ENCODE measurements at places on chromosomes 13 and 19.

DNA sequence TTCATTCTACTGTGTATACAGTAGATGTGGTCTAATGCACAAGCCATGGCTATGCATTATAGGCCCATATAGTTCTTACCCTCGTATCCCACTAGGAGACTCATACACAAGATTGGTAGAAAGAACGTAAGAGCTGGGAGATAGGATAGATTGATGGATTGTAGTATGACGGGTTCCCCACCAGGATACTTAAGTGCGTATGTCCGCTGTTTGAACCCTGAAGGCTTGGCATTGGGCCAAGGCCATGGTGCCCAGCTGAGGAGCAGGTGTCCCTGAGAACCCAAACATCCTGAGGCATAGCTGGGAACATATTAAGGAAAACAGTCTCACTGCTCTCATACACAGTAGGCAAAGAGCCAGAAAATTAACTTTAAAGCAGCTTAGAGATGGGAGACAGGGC is 617.5 kb upstream of the KLF12 start:
- no peak for DNase-seq

GRCh38 chr19:3270902-3271301 is 46.4 kb downstream of the CELF5 start:
- DNase-seq: peak; percentile 15

GRCh38 chr19:16386619-16387240 is 62.1 kb downstream of the KLF2 start:
- no peak for DNase-seq

DNA sequence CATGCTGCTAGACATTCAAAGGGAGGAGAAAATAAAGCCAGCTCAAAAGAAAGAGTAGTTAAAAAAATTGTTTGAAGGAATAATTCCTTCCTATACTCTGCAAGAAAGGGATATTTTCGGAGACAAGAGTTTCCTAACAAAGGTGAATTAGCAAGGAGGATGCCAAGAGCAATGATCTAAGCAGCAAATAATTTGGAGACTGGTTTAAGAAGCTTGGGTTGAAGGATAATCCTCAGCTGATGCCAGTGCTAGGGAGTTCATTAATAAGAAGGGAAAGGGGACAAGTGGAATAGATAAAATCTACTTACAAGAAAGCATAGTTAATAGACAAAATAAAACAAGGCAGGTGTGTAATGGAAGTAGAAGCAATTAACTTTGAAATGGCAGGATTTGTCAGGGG is 372.3 kb downstream of the NDFIP2 start:
- no peak for DNase-seq

DNA sequence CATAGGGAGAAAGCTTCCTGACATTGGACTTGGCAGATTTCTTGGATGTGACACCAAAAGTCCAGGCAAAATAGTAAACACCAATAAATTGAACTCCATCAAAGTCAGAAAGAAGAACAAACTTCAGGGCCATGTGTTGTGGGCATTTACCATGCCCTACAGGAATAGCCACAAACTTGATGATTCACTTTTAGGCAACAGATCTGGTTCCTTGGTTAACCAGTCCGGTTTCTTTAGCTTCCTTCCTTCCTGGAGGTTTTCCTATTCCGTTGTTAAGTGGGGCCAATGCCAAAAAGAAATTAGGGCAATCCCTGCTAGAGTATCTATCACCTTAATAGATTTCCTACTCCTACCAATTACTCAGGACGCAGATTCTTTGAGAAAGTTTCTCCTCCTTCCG is 25.2 kb downstream of the IGFL1 start:
- DNase-seq: no peak

DNA sequence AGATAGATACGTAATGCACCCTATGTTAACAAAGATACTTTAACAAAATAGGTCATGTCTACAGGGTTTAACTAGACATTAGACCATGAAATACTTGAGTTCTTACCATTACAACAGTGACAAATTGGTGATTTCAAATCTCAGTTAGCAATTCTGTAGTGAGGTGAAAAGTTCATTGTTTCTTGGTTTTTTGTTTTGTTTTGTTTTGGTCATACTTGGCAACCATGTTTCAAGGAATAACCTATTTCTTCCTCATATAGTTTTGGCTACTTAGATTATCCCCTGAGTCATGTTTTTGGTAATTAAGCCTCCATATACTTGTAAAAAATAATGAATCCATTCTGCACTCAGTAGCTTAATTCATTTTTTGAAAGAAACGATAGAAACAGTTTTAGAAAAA is 1200.4 kb downstream of the DIAPH3 start:
- no peak for DNase-seq

DNA sequence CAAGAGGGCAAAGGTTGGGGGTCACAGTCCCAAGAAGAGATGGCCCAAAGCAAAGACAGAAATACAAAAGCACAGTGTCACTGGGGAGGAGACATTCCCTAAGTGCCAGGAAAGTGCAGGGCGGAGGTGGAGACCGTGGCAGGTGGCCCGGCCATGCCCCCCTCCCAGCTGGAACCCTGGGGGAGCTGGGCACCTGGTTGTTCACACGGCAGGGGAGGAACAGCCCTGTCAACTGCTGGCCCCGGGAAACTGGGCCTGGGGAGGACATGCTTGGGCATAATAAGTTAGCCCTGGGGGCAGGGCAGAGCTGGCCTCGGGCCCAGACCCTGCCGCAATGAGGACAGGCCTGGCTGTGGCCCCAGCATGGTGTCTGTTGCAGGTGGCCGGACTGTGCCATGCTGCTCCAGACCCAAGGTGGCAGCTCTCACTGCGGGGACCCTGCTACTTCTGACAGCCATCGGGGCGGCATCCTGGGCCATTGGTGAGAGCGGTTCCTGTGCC is 7.4 kb downstream of the HPN start:
- no peak for DNase-seq

DNA sequence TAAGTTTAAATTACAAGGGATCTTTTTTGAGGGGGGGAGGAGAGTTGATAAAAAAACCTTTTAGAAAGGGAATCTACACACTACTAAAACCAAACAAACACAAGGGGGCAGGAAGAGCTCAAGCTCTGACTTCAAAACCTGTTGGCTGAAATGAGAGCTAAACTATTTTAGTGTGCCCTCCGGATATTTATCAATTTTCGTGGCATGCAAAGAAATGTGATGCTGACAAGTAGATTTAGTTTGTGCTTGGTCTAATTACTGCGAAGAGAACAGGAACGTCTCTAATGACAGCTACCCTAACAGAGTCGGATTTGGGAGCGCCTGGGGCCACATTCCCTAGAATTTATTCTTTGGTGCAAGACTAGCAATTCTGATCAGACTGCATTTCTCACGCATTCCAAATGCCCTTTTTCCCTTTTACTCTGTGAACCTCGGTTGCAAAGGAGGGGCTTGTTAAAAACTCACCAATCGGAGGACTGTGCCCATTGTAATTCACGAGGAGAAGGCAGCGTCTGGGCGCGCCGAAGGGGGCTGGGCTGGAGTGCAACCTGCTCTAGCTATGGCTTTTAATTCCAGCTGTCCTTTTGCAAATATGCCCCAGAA is 802 bp upstream of the FREM2 start:
- no peak for DNase-seq

- DNase-seq: no peak
Measured at GRCh38 chr13:50055454-50055853, 40.2 kb downstream of the KCNRG start.

DNA sequence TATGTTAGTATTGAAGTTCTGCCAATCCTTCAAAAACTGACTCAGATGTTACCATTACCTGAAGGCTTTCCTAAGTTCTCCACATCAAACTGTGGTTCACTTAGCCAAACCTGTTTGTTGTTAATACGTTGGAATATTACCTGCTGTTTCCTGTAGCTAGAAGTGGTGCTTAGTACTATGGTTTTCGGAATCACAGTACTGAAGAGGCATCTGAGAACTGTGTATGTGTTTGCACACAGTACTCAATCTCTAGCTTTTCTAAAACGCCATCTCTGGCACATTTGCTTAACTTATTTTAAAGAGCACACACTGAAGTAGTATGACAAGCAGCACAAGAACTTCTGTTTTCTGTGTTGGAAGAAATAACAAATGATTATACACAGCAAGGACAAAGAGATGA is 248.2 kb downstream of the SHISA2 start:
- DNase-seq: no peak

DNA sequence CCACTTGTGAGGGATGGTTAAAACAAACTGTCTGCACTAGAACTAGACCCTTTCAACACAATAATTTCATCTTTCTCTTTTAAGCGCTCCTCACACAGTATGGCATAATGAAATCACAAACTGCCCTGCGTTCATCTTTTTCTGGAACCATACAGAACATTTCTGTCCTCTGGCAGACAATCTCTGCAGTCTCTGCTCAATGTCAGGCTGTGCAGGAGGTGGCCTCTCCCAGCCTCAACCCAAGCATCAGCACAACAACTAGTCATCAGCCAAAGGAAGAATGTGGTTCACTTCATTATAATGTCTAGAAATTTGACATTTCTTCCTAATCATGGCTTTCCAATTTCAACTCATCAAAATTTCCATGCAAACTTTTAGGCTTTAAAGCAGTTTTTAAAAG is 125.1 kb upstream of the STARD13 start:
- DNase-seq: no peak

DNA sequence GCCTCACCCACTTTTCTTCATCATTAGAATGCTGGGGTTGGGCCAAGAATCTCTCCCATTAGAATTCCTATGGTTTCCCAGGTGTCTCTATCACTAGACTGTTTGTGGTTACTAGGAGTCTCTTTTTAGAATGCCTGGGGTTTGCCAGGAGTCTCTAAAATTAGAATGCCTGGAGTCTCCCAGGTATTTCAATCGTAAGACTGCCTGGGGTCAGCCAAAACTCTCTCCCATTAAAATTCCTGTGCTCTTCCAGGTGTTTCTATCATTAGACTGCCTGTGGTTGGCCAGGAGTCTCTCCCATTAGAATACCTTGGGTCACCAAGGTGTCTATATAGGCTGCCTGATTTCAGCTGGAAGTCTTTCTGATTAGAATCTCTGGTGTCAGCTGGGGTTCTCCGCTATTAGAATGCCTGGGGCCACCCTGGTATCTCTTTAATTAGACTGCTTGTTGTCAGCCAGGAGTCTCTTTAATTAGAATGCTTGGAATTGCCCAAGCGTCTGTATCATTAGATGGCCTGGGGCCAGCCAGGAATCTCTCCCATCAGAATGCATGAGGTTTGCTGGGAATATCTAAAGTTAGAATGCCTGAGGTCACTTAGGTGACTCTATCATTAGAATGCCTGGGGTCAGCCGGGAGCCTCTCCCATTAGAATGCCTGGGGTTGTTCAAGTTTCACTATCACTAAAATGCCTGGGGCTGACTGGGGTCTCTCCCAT is 1479.2 kb downstream of the UQCRFS1 start:
- no peak for DNase-seq

DNA sequence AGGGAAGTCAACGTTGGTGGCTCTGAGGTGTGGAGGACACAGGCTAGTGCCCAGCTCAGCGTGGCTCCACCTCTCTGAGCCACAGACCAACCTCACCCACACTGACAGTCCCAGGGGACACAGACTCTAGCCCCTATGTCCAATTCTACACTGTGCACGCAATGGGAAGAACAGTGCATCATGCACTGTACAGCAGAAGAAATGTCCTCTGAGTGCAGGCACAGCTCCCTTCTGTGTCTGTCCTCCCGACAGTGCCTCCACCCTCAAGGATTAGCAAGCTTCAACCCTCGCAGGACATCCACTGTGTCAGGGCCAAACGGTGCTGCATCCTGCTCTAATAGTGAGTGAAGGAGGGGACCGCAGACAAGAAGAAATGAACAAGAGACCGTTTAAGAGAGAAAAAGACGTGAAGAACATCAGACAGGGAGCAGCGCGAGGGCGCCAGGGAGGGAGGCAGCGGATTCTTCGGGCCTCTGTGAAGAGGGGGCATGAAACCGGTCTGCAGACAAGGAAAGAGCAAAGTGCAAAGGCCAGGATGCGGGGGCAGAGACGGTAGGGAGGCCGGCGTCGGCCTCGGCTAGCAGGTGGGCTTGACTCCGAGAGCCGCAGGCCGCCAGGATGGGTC is 681 bp downstream of the ZNF837 start:
- no peak for DNase-seq

DNA sequence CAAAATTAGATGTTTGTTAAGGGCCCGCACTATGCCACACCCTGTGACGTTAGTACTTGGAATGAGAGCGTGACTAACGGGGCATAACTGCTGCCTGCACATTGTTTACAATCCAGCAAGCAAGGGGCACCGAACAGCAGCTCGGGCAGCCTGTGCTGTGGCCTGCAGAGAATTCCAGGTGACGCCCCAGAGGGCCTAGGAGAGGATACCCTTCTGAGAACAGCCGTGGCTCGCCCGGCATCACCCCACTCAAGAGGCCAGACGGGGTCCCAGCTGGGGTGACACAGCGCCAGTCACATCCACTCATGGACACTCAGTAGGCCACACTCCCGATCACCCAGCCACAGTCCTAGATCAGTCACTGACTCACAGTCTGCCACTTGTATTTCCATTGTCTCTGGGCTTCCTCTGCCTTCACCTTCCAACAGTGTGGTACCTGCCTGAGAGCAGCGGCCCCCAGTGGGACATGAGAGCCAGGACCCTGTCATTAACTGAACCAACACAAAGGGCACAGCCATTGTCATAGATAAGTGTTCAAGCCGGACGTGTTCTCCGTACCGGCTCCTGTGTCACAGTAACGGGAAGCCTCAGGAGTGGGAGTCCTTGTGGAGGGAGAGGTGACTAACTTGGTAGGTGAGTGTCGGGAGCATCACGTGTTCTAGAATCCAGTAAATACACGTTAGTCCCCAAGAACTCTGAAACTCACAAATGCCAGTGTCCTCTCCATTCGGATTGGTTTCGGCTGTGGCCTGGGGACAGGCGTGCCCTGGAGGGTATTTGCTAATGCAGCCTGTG is 7.5 kb downstream of the ZNF331 start:
- DNase-seq: no peak

GRCh38 chr19:804419-805165 is 7.3 kb downstream of the PTBP1 start:
- no peak for DNase-seq

- DNase-seq: no peak
Measured at GRCh38 chr13:97573011-97573410, 139.0 kb downstream of the RAP2A start.

DNA sequence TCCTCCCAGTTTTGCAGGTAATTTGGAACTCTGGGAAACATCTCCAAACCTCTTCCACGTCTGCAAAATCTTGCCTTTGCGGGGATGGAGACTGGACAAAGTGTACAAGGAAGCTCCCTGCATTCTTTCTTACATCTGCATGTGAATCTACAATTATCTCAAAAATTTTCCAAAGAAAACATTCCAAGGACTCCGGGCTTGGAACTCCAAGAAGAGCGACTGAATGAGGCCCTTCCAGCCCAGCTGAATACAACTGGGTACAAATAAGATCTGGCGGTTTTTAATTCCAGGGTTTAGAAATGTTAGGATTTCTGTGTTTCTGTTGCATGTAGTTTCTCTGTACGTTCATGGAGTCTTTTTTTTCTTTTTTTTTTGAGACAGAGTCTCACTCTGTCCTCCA is 28.5 kb downstream of the EXOC3L2 start:
- no peak for DNase-seq

DNA sequence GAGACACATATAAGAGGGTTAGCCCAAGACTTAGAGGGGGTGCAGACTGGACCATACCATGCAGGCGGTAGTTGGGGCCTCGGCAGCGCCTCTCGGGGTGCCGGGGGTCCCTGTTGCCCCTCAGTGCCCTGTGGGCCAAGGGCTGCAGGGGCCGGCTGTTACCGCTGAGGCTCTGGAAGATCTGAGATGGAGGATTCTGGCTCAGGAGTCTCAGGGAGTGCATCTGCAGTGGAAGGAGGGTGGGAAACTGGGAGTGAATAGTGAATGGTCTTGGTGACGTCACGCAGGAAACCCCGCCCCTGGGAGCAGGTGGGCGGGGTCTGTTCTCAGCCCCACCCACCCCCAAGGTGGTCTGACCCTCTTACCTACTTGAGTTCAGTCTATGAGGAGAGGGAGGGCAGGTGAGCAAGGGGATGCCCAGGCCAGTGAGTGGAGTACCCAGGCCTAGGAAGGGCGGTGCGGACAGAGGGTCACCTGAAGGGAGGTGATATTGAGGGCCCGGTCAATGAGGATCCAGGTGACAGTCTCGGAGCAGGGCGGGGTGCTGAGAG is 1.7 kb upstream of the DBP start:
- no peak for DNase-seq
